ENCODE measurements at places on chromosomes 11 and 22.

DNA sequence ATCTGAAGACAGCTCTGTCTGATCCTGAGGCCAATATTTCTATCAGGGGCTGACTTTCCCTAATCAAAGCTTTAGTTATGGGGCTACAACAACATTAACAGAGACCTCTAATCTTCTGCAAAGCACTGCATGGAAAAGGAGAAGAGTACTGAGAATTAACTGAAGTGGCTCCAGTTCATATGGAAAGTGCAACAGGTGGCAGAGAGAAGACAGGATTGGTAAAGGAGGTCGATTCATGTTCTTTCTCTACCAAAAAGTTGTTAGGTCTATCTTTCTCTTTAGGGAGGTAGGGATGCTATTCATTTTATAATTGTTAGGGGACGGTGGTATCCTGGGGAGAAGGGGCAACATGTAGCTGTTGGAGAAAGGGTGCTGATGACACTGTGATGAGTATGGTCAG is 232.7 kb upstream of the NARS2 start:
- no peak for DNase-seq

- no peak for DNase-seq
These were observed 26.5 kb upstream of the SESN3 start for GRCh38 chr11:95257456-95257971.

- no peak for DNase-seq
These were observed 689 bp downstream of the RAB39A start for GRCh38 chr11:107928767-107929507.

- DNase-seq: no peak
These were observed 7.2 kb downstream of the FLI1 start for GRCh38 chr11:128701086-128701485.

DNA sequence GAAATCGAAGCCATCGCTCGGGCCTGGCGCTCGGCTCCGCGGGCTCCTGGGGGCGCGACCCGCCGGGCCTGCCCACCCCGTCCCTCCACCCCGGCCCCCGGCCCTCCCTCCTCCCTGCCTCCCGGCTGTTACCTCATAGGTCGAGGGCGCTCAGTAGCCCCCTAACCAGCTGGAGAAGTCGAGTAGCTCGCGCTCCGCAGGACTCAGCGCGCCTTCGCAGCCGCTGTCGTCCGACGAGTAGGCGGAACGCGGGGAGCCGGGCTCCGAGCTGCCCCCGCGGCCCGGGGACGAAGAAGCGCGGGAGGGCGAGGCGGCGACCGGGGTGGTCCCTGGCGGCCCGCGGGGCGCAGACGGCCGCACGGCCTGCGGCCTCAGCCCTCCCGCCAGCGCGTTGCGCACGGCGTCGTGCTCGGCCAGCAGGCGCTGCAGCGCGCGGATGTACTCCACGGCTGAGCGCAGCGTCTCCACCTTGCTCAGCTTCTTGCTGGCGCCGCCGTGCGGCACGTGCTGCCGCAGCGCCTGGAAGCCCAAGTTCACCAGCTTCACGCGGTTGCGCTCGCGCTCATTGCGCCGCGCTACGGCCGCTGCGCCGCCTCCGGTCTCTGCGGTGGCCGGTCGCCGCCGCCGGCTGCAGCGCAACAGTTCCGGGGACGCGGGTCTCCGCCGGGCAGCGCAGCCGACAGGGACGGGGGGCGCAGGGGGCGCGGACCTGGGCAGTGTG is 627 bp downstream of the ASCL2 start:
- DNase-seq: no peak

DNA sequence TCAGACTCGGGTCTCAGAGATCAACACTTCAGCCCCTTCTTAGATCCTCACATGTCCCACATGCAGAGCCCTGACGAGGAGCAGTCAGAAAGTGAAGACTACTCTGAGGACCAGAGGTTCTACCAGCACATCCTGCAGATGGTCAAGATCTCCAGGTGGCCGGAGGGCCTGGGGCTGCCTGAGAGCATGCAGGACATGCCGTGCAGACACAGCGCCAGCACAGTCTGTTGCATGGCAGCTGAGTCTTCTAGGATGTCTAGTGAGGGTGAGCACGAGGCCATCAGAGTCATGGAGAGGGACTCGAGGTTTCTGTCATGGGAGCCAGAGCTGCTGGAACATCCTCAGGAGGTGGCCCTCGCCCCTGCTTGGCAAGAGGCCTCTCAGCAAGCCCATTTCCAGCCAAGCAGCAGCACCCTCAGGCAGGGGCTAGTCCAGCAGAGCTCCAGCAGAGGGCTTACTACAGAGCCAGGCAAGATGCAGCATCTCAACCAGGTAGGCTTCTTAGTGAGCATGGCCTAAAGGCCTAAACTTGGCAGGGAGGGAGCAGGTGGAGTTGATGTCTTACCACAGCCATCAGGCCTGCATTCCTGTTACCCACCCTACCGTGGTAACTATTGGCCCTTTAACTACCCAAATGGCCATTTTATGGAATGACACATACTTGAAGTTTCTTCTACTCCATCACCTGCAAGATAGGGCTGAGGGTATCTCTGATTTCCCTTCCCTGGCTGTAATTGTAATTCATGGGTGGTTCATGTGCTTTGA is 28.7 kb downstream of the CEP164 start:
- no peak for DNase-seq

DNA sequence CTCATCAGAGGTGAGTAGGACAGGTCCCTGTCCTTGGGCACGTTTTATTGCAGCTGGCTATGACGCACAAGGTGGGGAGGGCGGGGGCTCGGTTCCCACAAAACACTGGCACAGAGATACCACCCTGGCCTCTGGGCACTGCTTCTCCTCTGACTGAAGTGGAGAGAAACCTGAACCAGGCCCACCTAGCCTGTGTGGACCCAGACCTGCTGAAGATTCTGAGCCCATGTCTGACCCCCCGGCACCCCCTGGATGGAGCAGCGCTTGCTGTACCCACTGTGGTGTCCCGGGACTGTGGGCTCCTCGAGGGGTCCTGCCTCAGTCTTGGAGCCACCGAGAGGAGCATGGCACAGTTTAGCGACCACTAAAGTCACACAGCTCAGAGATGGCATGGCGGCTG is 72.6 kb downstream of the PARVB start:
- no peak for DNase-seq

GRCh38 chr11:123585206-123585605 is 69.2 kb downstream of the SCN3B start:
- DNase-seq: no peak

DNA sequence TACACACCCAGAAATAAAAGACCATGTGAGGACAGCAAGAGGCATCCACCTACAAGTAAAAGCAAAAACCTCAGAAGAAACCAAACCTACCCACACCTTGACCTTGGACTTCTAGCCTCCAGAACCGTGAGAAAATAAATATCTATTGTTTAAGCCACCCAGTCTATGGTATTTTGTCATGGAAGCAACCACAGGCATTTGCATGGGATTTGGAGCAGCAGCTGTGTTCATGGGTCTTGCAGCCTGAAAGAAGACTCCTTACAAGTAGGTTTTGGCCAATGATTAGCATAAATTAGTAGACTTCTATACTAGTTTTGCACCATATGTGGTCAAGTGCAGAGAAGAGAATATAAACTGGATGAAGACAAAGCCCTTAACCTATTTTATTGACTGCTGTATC is 27.9 kb downstream of the FSHB start:
- DNase-seq: no peak

GRCh38 chr11:31433851-31434250 is 64.2 kb downstream of the DNAJC24 start:
- DNase-seq: no peak

- no peak for DNase-seq
These were observed 82.4 kb upstream of the VPREB1 start for GRCh38 chr22:22161924-22162851.

GRCh38 chr11:69904161-69904973 is 85.2 kb upstream of the FGF3 start:
- DNase-seq: no peak

GRCh38 chr11:38038777-38039176 is 1440.7 kb upstream of the RAG2 start:
- no peak for DNase-seq

- DNase-seq: no peak
These were observed 76.3 kb downstream of the MICAL2 start for GRCh38 chr11:12186701-12187100.

GRCh38 chr11:64655941-64656601 is 65.1 kb downstream of the SLC22A12 start:
- no peak for DNase-seq

GRCh38 chr22:42072606-42073330 is 1.3 kb upstream of the PHETA2 start:
- DNase-seq: no peak

GRCh38 chr11:128022007-128022368 is 565.4 kb downstream of the ETS1 start:
- no peak for DNase-seq

DNA sequence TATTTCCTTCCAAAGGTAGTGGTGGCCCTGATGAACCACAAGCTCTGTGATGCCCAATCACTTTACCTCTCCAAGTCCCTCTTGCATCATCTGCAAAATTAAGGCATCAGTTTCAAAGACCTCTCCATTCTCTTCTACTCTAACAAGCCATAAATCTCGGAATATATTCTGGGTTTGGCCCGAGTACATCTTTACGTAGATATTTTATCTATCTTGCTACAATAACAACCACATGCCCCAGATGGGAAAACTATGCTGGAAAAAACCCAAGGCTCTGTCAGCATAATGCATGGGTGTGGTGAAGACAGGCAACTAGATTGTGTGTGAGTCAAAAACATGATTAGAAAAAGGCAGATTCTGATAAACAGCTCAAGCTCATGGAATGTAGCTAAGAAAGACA is 228.2 kb upstream of the BLID start:
- DNase-seq: peak; percentile 55

- DNase-seq: no peak
These were observed 301.2 kb downstream of the AASDHPPT start for GRCh38 chr11:106378513-106379179.

DNA sequence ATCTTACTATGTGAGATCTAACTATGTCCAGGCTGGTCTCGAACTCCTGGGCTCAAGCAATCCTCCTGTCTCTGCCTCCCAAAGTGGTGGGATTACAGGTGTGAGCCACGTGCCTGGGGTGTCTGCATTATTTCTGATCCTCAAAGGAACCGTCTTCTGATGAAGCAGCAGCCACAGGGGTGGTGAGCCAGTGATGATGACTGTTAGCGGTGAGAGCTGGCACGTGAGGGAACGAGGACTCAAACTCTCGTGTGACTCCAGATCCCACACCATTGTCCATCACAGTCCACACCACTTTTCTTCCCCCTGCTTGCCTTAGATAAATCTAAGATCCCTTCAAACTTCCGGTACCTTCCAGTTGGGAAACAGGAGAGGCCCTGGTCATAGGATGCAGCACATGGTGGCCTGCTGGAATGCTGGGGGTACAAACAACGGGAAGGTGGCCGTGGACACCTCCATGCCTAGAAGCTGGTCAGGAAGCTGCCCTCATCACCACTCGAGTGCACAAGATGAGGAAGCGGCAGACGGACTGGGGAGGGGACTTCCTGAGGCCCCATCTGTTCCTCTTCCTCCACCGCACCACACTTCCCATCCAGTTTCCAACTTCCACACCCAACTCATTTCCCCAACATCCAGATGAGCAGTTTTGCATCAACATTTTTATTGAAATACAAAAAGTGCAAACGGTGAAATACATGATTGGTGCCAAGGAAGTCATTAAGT is 23.8 kb downstream of the ARHGAP1 start:
- no peak for DNase-seq

DNA sequence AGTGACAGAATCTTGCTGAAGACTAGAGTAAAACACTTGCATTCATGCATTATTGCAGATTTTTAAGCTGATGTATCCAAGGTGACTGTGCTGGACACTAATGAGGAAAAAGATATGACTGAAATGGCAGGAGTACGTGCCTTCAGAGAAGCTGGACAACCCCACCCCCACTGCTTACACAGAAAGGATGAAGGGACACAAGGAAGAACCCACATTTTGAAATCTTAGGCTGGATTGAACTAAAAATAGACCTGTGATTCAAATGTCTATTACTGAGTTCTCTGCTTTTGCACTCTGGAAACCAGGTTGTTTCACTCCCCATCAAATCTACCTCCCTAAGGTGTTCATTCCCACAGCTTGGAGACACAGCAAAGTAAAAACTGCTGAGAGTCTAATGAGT is 117.1 kb downstream of the KCNC1 start:
- DNase-seq: no peak

GRCh38 chr11:47239852-47240251 is 8.8 kb downstream of the ACP2 start:
- no peak for DNase-seq

GRCh38 chr22:29901354-29901753 is 18.4 kb downstream of the MTMR3 start:
- no peak for DNase-seq

- no peak for DNase-seq
These were observed 80.2 kb downstream of the SGSM3 start for GRCh38 chr22:40450616-40451015.

DNA sequence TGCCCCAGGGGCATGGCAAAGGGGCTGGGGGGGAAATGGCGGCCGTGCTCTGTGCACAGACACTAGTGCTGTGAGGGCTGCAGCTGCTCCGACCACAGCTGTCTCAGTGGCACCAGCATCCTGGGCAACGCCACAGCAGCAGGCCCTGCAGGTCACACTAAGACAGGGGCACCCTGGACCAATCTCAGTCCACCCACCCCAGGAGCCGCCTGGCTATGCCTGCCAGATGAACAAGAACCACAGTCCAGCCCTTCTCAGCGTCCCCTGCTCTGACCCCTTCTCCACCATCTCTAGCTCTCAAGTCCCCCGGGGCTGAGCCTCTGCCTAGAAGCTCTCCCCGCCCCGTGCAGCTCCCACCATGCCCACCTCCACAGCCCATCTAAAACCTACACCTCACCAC is 16.5 kb downstream of the TUBGCP6 start:
- DNase-seq: no peak

GRCh38 chr22:48404801-48405447 is 1422.7 kb downstream of the BRD1 start:
- no peak for DNase-seq

DNA sequence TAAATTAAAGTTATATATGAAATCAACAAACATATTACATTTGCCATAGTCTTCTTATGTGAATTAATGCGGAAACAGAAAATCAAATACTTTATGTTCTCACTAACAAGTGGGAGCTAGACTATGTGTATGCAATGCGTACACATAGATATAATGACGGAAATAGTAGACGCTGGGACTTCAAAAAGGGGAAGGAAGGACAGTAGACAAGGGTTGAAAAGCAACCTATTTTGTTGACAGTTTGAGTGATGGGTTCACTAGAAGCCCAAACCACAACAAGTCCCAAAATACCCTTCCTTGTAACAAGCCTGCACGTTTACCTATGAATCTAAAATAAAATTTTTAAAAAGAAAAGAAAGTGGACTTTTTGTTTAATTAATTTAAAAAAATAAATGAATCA is 430.8 kb upstream of the CNTN5 start:
- DNase-seq: no peak

GRCh38 chr11:8108421-8108820 is 27.4 kb downstream of the TUB start:
- DNase-seq: no peak

GRCh38 chr11:118885831-118886565 is 2.3 kb downstream of the CXCR5 start:
- DNase-seq: no peak

DNA sequence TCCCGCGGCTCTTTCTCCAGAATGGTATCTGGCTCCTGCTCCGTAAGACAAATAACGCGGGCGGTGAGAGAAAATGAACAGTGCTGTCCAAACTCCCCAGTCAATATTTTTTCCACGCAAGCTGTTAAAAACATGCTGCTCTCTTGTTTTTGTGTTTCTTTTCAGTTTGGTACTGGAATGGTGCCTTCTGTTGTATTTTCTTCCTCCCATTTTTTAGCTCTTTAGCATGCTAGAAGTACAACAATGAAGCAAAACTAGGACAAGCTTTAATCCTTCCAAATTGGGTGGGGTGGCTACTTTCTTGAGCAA is 599 bp upstream of the PPP2R1B start:
- no peak for DNase-seq

GRCh38 chr11:104122836-104123235 is 41.1 kb downstream of the PDGFD start:
- no peak for DNase-seq
